ENCODE measurements at places on chromosomes 1 and 21.

- no peak for DNase-seq
These were observed 24.7 kb downstream of the HSF2BP start for GRCh38 chr21:43634618-43635017.

DNA sequence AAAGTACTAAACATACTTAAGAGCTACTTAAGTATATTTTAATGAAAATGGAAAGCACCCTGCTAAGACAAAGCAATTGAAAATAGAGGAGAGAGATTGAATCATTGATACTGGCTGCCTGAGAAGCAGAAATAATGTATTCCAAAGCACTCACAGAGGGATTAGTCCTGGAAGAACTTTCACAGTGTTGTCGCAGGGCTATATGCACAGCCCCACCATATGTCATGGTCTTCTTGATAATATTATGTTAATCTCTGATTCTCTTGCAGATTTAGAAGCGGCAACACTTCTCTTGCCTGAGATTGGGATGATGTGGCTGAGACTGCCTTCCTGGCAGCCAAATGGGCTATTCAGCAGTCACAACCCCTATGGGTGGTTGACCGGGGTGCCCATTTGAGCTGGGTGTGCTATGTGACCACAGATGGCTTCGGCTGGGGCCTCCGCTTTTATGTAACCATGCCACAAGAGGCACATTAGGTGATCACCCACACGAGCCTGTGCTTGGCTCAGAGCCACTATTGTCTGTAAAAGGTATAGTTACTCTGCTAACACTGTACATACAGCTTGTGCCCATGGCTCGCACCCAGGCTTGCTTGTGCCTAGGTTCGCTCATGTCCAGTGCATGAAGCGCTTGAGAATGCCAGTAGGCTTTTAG, 152.2 kb upstream of the SGIP1 start:
- no peak for DNase-seq

- no peak for DNase-seq
These were observed 46.9 kb upstream of the TMEM51 start for GRCh38 chr1:15106608-15107007.

- DNase-seq: no peak
These were observed 1.4 kb downstream of the PEA15 start for GRCh38 chr1:160206421-160207117.

DNA sequence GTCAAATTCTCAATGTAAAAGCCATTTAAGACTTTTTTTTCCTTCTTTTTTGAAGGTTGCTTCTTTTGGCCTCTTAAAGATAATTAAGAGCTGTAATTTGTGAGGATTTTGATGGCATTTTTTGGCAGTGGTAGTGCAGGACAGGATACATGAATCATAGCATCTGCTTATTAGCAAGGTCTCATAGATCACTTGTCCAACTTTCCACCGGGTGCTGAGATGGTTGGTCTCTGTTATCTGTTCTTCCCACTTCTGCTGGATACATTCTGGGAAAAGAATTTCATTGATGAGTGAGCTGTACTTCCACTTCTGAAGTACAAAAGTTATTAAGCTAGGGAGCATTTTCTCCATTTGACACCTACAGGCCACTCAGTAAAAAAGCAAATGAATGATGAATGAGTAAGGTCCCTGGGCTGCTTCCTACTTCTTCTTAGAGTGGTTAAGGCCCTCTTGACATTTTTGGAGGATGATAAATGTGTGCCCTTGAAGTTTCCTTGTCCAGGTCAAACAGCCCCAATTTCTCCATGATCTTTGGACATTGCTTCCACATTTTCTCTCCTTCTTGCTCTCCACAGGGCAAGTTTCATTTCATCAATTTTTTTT, 100.6 kb downstream of the ROR1 start:
- no peak for DNase-seq

- no peak for DNase-seq
These were observed 6.8 kb downstream of the PKNOX1 start for GRCh38 chr21:42981214-42981523.

DNA sequence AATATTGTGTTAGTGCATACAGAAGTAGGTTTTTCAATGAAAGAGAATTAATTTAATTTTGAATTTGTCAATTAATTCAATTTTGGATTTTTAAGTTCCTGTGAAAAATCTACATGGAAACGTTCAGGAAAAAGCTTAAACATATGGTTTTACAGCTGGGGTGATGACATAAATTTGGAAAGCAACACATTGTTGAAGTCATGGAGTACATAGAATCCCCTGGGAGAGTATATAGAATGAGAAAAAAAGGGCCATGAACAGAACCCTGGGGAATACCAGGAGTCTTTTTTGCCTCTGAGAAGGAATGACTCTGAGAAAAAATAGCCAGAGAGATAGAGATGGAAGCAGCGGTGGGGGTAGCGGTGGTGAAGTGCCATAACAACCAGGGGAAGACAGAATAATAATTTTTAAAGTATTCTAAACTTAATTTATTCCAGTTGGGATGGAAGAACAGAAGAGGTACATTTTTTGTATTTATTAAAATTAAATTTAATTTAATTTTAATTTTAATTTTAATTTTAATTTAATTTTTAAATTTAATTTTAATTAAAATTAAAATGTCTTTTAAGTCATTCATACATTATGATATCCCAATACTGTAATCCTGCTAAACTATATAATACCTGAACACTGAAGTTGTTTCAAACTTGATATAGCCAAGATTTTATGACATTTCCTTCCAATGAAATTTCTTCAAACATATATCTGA, 48.9 kb downstream of the NME7 start:
- DNase-seq: no peak

DNA sequence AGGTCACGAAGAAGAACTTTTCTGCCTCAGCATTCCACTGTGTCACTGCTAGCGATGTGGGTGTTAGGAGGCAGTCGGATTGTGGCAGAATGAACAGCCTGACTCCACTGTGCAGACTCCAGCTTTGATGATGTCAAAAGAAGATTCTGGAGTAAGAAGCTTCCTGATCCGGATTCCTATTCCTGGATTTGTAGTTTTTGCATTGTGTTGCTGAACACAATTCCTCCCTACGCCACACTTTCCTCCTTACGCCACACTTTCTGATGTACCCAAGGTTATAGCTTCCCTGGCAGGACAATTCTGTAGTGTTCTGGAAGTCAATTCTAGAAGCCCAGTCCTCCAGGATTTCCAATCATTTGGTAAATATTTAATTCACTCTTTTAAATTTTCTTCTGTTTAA, 665.2 kb upstream of the ADGRL2 start:
- no peak for DNase-seq

- DNase-seq: no peak
These were observed 71.0 kb downstream of the DYRK1A start for GRCh38 chr21:37437376-37438080.

DNA sequence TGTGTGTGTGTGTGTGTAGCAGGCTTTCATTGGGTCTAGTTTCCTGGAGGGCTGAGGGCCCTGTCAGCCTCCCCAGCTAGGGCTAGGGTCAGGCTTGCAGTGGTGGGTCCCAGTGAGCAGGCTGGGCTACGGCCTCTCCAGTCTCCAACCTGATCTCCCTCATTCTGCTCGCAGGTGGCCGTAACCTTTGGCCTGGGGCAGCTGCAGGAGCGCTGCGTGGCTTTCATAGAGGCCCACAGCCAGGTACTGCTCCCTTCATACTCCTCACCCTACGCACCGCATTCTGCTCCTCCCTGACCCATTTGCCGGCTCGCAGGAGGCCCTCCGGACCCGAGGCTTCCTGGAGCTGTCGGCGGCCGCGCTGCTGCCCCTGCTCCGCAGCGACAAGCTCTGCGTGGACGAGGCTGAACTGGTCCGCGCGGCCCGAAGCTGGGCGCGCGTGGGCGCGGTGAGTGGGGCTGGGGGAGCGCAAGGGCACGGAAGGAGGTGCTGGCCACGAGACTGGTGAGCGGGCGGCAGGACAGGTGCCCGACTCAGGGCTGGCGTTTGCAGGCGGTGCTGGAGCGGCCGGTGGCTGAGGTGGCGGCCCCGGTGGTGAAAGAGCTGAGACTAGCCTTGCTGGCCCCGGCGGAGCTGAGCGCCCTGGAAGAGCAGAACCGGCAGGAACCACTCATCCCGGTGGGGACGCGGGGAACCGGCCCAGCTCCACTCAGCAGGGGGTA, 4.7 kb downstream of the BTBD19 start:
- DNase-seq: no peak

GRCh38 chr1:64975740-64976139, 9.4 kb upstream of the JAK1 start:
- DNase-seq: no peak

GRCh38 chr1:27003745-27004470, 8.7 kb downstream of the TENT5B start:
- DNase-seq: no peak

DNA sequence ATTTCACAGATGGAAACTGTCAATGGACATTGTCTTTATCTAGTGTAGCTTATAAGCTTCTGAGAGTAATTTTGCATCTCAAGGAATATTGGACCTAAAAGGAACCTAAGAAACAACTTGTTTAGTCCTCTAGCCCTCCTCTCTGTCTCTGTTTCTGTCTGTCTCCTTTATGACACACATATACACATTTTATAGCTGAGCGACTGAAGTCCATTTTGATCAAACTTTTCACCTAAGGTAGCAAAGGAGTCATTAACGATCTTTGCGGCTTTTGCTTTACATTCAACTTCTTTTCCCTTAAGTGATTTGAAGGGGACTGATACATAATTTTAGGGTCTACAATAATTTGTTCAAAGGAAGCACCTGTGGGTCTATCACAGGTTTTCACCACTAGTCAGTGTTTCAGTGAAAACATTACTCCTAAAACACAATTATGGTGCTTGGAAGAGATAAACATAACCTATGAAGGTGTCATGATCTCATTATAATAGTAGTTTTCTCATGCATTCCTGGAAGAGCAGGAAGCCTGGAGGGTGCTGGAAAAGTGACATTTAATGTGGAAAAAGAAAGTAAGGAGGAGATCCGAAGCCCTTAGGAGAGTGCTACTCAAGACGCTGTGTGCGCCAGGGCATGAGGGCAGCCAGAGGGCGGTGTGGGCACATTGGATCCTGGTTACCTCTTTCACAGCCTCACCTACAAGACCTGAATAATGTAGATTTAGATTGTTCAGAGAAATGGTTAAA, 248.6 kb downstream of the DNM3 start:
- DNase-seq: no peak

- DNase-seq: no peak
These were observed 105.2 kb downstream of the PCP4 start for GRCh38 chr21:39972471-39972870.

GRCh38 chr1:64392109-64392508, 77.8 kb upstream of the CACHD1 start:
- DNase-seq: no peak

DNA sequence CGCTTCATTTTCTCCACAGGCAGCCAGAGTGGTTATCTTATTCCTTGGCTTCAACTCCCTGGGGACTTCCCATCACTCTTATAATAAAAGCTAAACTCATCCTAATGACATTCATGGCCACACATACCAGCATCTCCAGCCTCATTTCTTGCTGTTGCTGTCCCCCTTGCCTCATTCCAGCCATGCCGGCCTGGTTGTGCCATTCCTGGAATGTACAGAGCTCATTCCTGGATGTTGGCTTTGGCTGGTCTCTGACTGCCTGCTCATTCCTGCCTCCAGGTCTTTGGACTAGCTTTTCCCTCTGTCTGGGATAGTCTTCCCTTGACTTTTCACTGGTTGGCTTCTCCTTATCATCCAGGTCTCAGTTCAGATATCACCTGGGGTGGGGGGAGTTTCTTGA, 2.4 kb upstream of the PEF1 start:
- no peak for DNase-seq

DNA sequence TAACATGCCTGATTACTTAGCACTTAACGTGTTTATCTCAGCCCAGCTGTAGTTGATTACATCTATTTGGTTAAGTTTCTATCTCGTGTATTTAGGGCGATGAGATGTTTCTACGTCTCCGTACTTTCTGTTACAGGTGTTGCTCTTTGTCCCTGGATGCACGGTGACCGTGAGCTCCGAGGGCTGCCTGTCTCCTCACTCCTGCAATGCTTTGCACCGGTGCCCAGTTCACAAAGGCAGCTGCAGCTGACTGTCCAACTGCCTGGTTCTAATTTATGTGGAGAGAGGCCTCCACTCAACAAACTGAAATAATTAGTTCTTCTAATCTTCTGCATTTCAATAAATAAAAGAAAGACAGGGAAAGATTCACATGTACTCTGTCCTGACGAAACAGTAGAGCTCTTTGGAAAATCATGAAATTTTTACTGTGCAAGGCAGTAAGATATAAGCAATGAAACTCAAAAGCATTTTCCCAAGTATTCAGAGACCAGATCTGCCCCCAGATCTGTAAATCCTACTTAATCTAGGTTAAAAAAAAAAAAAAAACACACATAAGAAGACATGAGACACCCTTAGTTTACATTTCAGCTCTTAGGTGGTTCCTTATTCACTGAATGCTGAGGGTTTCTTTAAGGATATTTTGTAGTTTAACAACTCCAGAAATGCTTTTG, 108.2 kb downstream of the TGFBR3 start:
- DNase-seq: no peak
